ENCODE measurements at places on chromosomes 5 and 9.

DNA sequence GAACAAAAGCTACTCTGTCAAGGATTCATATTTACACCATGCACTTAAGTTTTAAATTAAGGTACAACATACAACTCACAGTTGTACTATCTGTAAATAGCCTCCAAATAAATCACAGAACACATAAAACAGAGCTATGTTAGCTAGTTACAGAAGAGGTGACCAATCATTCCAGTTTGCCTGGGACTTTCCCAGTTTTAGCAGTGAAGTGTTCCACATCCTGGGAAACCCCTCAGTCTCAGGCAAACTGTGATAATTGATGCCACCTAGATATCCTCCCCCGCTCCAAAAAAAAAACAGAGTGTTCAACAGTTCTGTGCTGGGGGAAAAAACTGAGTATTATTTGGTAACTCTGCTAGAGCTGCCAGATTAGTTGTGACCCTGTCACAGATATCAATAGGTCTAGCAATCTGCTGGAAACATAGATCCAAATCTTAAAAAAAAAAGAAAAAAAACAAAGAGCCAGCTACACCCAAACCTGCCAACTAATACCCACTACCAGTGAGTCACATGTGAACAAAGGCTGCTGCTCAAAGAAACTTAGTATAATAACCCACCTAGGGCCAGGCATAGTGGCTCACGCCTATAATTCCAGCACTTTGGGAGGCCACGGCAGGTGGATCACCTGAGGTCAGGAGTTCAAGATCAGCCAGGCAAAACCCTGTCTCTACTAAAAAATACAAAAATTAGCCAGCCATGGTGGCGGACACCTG is 5.7 kb downstream of the TBCA start:
- no peak for DNase-seq

- no peak for DNase-seq
These were observed 7.2 kb upstream of the POU4F3 start for GRCh38 chr5:146331423-146331822.

GRCh38 chr9:36152741-36153438 is 16.3 kb upstream of the CCIN start:
- no peak for DNase-seq

DNA sequence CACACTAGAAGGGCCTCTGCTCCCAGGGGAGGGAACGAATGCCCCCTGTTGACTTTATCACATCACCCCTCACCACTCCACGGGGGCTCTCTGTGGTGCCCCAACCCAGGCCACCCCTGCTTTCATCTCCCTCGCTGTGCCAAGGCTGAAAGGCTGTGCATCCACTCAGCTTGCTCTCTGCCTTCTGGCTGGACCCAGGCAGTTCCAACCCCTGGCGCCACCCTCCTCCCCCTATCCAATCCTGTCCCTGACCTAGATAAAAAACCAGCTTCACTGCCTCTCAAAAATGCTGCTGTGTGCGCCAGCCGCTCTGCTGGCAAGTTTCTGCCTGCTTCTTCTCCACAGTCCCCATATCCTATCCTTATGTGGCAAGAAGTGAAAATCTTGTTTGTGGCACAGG is 22.4 kb upstream of the CORO2A start:
- DNase-seq, result no peak

DNA sequence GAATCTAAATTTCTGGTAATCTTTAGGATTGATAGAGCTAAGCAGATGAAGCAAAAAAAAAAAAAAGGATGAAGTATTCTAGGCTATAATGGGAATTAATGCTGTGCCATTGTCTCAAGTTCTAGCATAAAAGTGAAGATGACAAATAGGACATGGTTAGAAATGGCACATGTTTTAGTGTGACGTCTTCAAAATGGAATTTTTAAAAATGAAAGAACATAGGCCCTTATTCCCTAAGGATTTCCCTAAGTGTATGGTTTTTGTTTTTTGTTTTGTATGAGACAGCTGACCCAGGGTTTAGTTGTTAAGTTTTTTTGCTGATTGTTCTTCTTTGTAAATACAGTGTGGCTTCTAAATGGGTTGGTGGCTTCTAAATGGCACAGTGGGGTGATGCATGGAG is 7.1 kb downstream of the TLE4 start:
- DNase-seq, result no peak

DNA sequence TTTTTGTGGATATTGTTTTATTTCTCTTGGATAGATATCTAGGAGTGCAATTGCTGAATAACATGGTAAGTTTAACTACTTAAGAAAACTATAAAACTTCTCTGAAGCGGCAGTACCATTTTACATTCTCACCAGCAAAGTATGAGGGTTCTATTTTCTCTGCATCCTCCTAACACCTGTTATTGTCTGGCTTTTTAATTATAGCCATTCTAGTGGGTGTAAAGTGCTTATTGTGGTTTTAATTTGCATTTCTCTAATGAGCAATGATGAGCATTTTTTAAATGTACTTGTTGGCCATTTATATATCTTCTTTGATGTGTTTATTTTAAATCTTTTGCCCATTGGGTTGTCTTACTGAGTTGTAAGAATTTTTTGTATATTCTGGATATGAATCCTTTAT is 28.7 kb downstream of the SMIM32 start:
- DNase-seq, result no peak

GRCh38 chr5:9716838-9717281 is 86.7 kb upstream of the TAS2R1 start:
- no peak for DNase-seq
